ENCODE measurements at places on chromosomes 12 and 14.

GRCh38 chr12:45431126-45431525 lies 215.2 kb downstream of the ANO6 start:
- no peak for DNase-seq

DNA sequence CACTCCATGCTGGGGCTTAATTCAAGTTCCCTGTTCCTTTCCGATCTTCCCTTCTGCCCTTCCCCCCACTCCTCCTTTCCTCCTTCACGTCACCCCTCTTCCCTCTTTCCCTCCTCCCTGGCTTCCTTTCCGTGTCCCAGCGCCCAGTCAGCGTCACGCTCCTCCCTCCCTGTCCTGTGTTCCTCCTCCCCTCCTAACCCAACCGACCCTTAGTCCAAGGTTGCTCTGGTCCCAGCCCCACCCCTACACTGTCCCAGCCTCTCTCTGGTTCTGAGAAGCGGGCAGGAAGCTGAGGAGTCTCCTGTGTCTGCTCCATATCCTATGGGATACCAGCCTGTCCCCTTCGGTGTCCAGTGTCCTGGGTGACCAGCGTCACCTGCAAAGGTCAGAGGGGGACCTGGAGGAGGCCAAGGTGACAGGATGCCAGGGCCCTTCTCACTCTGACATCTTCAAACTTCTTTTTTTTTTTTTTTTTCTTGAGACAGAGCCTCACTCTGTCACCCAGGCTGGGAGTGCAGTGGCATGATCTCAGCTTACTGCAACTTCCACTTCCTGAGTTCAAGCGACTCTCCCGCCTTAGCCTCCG lies 56.2 kb upstream of the TSPAN9 start:
- DNase-seq = no peak

DNA sequence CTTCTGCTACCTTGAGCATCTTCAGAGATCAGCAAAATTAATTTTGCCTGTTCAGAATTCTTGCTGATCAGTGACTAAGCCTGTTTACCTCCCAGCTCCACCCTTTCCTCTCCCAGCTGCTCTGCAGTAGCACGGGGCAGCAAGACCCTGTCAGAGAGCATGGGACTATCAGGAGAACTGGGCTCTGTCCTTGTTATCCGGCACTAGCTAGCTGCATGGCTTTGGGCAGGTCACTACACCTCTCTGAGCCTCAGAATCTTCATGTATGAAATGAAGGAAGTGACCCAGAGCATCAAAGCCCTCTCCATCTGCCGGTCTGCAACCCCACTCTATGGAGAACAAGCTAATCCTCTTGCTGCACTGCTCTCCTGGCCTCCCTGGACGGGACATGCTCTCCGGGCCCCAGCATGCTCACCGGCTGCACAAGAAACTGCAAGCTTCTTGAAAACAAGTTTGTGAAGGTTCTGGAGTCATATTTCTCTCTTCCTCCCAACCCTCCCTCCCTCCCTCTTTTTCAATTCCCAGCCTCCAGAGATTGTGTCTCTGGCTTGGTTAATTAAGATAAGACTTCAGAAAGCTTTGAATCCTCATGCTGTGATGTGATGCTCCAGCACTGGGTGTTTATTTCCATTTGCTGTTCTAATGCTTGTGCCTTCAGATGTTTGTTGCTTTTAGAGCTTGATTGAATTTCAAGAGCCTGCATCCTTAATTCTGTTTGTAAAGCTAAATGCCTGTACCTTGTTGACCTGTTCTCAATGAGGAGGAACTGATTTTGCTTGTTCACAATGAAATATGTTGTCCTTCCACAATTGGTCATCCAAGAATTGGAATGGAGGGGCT lies 101.1 kb downstream of the CRACR2A start:
- DNase-seq = no peak

DNA sequence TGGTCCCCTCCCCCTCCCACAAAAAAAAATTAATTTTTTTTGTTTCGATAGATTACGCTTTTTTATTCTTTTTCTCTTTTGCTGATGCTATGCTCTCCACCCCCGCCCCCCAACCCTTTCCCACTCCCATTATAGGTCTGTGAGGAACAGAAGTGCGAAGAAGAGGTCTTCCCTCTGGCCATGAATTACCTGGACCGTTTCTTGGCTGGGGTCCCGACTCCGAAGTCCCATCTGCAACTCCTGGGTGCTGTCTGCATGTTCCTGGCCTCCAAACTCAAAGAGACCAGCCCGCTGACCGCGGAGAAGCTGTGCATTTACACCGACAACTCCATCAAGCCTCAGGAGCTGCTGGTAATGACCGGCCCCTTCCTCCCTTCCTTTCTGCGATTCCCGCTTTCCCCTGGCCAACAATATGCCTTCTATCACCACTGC lies 2.3 kb downstream of the CCND2 start:
- no peak for DNase-seq

DNA sequence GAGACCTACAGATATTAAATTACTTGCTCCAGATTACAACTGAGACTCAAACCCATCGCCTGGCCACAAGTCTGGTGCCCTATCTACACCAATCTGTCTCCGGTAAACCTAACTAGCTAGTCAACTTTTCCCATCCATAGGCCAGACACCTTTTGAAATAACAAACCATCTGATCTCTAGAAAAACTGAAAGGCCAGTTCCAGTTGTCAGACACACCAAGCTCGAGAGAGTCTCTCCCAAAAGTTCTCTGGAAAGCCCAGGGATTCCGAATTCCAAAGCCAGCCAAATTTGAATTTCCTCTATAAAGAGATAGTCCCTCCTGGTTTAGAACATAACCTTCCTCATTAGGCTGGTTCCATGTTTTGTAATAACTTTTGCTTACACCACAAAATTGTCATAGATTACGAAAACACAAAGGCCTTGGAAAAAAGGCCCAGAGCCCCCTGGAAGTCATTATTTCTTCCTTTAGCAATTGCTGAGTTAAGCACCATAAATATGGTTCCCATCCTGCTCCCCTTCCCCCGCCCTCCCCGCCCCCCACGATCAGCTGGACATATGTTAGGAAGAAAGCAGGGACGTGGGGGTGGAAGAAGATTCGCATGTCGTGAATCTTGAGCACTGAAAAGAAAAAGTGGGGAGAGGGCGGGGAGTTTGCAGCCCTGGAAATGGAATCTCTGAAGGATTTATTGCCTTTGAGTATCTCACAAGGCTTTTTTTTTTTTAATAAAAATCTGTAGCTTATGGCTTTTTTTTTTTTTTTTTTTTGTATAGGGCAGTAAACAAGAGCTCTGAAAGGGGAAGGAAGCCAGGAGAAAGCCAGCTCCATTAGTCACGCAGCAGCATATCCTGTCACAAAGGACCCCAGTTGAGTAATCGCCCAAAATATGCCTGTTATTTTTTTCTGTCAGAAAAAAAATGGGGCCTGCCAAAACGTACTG lies 110.4 kb downstream of the ZFP36L1 start:
- peak; percentile 50 for DNase-seq

DNA sequence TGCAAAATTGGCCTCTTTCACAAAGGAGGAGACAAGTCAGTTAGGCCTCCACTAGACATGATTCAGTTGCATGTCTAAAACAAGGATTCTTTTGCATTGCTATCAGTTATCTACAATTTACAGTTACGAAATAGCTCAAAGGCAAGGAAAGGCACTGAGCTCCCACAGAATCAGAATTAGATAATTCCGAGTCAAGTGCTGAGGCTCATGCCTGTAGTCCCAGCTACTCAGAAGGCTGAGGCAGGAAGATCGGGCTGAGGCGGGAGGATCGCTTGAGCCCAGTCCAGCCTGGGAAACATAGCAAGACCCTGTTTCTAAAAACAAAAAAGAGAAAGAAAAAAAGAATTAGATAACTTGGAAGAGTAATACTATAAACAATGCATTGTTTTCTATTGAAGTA lies 12.3 kb upstream of the RTRAF start:
- DNase-seq = no peak

DNA sequence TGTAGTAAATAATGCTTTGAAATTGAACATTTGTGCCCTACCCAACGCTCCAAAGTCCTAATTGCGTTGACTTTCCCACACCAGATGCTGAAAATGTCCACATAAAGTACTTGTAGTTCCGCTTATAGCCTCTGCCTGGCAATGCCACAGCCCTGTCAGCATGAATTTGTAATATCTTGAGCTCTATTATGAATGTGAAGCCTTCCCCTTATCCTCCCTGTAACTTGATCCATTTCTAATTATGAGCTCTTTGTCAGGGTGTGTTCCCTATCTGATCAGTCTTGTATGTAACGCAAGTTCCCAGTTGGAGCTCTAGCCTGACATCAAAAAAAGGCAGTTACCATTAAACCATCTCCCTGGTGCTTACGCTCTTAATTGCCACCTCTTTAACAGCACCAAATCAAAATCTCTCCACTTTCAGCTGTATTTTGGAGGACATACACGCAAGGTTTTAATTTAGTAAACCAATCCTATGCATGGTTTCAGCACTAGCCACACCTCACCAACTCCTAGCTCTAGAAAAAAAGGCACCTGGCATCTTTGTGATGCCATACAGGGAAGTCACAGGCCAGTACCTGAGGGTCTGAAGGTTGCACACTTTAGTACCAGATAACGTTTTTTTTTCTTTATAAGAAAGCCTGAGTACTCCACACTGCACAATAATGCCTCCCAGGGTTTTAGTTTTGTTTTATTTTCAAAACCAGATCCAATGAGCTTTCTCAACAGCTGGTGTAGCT lies 69.3 kb downstream of the EEA1 start:
- no peak for DNase-seq

DNA sequence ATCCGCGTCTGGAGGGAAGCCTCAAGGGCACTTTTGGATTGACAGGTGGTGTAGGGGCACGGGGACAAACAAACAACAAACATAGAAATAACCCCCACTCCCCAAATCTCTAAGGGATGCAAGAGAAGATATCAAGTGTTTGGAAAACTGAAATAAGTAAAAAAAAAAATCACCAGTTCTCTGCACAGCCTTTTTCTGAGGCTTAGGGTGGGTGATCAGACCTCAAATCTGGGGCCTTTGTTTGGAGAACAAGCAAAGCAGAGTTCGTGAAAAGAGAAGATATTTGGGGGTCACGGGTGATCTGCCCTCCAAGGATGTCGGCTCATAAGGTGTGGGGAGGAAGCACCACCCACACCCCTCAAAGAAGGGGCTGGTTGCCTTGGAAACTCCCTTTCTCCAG lies 10.7 kb downstream of the TBX5 start:
- DNase-seq = no peak

DNA sequence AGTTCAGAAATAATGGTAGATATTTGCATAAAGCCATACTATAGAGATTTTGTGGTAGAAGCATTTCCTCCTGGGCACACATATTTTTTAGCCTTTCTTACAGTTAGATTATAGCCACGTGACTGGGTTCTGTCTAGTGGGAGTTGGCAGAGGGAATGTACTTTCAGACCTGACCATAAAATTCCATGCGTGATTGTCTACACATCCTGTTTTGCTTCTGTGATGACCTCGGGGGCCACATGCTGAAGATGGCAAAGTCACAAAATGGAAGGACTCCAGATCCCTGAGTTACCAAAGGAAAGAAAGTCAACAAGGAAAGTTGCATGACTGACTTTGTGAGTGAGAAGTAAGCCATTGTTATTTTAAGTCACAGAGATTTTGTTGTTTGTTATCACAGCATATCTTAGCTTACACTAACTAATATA lies 14.6 kb upstream of the MIA2 start:
- DNase-seq = no peak

DNA sequence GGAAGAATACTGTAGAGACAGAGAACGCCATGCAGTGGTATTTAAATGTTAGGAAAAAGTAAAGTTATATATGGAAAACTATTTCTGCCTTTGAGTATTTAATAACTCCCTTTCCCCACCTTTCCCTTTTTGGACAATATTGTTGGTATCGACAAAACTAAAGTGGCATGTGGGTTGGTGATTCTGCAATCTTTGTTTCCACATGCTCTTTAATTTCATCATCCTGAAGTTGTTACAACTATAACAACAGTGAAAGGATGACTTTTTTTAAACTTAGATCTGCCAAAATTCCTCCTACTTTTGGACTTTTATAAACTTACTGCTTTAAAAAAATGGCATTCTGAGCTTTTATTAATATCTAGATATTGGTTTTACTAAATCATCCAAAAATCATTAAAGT lies 25.3 kb downstream of the TTC8 start:
- no peak for DNase-seq

GRCh38 chr14:54152351-54152750 lies 195.7 kb upstream of the BMP4 start:
- DNase-seq = no peak

- DNase-seq = no peak
These were observed 897 bp upstream of the TBX3 start for GRCh38 chr12:114684870-114685273.

DNA sequence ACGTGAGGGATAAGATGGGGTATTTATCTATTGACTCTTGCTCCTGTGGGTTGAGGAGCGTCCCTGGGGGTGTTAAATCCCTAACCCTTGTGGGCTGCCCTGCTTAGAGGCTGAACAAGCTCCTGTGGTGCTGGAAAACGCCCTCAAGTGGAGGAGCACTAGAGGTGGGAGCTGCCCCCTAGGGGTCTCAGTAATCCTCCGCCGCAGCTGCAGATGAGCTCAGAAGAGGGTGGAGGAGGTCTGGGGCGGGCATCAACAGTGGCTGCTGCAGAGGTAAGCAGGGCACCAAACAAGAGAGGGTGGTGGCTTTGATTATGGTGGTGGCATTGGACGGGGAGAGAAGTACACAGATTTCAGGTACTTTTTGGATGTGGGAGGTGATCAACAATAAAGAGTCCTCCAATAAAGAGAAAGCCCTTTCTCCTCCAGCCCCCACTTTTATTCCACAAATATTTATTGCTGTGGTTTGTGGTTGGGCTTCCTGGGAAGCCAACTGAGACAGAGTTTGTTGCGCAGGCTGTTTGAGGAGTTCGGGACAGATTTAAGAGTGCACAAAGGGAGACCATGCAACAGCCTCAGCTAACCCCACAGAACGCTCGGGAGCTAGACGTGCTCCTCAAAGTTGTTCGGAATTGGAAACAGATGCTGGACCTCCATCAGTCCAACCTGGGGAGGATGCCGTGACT lies 179.9 kb downstream of the ADCK1 start:
- no peak for DNase-seq

DNA sequence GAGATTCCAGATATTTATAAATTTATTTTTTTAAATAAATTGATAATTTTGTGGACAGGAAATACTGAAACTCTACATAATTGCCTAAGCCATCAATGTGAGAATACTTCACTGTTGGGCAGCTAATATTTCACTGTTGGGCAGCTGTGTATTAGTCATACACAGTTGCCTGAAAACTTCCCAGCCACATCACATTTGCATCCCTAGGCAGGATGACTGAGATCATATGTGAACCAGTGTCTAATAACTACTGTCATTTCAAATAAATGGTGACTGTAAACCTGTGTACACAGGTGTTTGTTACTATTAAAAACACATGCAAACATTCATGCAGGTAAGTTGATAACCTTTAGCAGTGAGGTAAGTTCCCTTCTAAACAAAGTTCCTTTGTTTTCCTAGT lies 43.9 kb downstream of the TMTC3 start:
- DNase-seq = no peak

Measured in T-helper 22 cell (primary cell).